Inflammatory macrophage (primary cell): ENCODE measurements at places on chromosomes 12 and 14.

DNA sequence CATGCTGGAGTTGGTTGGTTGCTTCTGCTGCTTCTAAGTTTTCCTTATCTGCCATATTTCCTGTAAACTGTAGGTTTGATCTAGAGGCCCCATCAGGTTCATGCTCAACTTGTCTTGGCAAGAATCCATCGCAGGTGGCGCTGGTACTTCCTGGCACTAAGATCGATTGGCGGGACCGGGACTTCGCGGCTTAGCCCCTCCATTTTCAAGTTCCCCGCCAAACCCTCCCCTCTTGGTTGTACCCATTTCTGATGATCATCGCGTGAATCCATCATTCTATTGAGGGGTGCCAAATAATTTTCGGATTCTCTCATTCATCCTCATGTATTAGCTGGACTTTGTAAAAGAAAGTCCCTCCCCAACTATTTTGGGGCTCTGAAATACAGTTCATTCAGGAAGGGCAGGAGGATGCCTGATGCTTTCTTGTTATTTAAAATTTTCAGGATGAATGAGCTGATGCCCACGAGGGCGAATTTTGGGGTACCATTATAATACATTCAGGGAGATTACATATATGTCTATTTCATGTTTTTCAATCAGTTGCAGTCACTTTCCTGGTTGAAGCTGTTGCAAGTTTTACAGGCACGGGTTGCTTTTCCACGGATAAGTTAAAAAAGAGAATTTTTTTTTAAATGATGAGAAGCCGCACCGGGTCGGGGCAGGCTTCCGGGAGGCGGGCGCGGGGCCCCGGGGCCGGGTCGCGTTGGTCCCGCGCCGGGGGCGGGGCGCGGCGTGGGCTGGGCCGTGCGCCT is 395 bp upstream of the BRI3BP start:
- DNase-seq: peak; percentile 69

DNA sequence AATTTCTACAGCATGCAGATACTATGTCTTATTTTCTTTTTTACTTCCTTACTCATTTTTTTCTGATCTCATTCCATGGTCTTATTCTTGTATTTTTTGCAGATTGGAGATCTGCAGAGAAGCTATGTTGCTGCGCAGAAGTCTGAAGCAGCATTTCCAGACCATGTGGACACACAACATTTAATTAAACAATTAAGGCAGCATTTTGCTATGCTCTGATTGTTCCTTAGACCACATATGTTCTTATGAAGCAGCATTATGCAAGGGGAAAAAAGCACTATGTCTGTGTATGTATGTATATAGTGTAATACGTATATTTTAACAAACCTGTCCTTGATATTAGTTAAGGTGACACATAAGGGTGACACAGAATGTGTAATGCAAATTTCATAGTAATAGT is 52.7 kb downstream of the TTC8 start:
- DNase-seq: no peak

DNA sequence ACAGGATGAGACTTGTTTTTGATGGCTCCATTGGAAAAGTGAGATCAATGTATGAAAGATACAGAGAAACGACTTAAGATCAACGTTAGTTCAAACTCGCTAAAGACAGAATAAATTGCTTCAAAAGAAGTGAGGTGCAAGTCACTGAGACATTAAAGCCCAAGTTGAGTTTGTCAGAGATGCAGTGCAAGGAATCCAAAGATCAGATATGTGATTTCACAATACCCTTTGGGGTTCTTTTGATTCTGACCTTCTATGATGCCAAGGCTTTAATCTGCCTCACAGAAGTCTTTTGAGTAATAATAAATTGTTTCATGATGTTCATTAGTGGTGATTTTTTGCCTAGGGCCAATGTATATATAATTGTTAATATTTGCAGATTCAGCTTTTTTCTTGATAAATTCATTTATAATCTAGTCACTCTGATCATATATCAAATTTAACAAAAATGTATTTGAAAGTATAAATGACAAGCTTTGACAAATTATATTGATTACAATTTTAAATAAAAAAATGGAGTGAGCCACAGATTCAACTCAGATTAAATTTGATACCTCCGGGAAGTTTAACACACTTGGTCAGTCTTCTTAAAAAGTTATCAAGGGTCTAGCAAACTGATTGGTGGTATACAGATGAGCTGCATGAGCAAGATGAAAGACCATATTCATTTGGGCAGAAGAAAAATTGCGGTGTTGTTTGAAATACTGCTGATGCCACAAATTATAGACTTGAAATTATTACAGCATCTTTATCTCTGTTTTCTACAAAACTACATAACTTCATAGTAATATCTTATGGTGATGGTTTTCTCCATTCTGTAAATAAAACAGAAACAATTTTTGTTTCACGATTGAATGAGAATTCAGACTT is 144.8 kb upstream of the FAR2 start:
- no peak for DNase-seq

DNA sequence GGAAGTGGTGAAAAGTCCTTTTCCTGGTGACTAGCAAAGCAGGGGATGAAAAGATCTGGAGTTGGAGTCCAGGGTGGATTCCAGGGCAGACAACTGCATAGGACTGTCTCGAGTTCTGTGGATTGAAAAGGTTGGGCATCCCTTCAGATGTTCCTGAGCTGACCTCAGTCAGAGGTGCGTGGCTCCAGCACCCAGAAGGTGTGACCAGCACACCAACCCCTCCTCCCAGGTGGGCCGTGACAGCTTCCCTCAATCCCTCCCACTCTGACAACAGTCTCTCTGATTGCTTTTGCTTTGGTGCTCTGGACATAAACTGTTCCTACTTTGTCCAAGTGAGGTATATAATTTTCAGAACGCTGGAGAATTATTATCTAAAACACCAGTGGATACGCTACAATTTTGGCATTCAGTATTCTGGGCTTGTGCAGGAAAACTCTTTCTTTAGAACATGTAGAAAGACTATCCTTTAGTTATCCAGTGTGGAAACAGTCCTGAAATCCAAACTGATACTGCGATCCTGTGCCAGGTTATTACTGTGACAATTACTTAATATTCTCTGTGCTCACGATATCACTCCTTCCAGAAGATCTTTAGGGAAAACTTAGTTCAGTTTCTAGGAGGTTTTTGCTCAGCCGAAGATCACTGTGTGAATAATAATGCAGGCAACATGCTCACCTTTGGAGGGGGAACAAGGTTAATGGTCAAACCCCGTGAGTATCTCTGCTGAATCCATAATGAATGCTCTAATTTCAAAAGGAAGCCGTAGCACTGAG is 87.9 kb downstream of the DAD1 start:
- DNase-seq: no peak

GRCh38 chr12:2373307-2373706 is 320.5 kb downstream of the CACNA1C start:
- no peak for DNase-seq

GRCh38 chr12:112447106-112447505 is 28.4 kb downstream of the PTPN11 start:
- no peak for DNase-seq

DNA sequence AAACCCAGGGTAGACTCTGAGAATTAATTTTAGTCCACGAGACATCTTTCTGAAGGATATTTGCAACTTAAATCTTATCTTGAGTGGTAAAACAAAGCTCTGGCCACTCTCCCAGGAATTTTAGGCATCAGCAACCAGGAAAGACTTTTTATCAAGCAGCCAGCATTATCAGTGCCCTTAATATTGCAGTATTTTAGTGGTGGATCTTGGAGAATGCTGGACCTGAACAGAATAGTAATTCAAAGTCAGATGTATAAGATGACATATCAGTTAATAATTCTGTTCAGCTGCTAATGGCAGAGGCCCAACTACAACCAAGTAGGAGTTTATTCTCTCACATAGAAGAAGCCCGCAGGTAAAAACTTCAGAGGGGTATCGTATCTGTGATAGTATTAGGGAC is 59.0 kb upstream of the CRY1 start:
- DNase-seq: no peak

DNA sequence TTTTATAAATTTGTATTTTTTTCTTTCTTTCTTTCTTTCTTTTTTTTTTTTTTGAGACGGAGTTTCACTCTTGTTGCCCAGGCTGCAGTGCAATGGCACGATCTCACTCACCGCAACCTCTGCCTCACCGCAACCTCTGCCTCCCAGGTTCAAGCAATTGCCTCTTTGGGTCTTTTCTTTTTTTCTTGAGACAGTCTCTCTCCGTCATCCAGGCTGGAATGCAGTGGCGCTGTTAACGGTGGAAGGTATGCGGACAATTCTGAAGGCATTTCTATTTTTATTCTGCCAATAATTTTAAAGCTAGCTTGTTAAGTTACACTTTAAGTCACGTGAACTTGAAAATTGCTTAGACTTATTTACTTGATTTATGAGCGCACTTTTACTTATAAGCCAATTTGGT is 8.8 kb upstream of the PHC1 start:
- no peak for DNase-seq

DNA sequence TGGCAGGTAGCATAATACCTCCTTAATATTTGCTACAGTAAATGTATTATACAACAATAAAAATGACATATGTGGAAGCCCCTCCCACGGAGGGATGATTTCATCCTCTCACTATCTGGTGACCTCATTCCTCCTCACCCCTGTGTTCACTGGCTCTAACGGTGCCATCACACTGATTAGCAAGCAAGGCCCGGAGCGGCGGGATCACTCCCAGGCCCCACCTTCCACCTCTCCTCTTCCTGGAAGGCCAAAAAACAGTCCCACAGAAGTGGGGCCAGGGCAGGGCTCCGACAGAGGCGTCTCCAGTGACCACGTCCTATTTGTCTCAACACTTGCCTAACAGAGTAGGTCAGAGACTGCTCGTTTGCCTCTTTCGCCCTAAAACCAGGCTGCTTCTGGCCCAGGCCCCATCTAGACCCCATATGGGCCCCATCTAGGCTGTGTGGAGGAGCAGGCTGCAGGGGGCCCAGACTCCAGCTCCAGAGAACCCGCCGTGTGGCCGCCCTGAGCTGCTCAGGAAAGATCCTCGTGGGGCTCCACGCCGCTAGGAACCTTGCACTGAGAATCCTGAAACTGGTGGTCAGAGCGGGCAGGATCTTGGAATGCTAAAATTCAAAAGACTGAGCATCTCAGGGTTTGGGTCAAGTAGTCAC is 3.7 kb downstream of the SELPLG start:
- DNase-seq: peak; percentile 89

DNA sequence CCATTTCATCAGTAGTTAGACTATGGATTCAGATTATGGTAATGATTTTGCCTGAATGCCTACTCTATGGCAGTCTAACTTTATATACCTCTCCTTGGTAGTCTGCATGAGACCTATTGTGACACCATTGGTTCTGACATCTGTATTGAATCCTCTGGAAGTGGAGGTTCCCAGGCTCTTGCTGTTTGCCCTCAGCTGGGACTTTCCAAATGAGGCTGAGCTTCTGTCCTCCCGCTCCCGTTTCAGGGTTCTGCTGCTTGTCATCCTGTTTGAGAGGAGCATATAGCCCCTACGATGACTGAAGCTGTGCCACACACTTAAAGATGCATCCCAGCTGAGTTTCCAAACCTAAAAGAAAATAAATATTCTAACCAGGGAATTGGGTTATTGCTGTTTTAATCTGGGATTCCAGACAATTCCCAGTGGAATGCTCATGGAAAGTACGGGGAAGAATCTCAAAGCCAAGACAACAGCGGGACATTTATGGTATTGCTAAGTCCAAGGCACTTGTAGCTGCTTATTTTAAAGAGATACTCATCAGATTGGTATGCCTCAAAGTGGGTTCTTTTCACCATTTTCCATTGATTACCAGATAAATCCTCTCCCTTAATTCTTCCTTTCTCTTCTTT is 105.9 kb downstream of the ETV6 start:
- no peak for DNase-seq

DNA sequence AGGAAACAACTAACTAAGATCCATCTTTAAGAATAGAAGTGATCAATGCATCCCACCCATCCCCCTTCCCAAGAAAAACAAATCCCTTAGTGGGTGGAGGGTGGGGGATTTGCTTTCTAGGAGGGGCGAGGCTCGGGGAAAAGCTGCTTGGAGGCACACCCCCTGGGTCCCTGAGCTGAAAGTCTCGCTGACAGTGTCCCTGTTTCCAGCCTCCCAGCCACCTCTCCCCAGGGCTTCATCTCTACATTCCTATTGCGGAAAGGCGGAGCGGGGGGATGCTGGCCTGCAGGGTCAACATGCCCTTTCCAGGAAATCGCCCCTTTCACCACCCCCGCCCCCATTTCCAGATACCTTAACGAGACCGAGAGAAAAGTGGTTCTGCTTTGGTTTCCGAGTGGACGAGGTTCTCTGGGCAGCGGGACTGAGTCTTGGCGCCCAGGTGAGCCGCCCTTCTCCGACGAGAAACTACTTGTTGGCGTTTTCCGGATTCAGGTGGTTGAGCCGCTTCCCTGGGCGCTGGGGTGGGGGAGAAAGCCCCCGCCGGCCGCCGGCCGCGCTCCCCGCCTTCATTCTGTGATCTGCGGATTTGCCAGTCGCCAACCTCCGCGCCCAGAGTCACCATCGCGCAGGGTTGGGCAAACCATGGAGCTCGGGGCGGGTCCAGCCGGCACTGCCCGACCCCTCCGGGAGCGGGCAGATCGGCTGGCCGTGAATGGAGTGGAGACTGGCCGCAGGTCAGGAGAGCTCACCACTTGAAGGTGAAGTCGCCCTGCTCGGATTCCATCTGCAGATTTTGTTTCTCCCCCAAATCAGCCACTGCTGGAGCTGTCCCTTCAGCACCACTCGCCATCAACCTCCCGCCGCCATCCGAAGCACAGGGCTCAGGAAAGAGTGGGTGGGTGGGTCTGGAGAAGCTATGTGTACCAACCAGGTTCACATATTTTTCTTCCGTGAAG is 505 bp downstream of the KCNC2 start:
- DNase-seq: peak; percentile 11

- DNase-seq: no peak
Observed at GRCh38 chr12:52645120-52645761, 6.8 kb downstream of the KRT2 start.

- DNase-seq: no peak
Observed at GRCh38 chr12:118164798-118165486, 29.0 kb downstream of the PEBP1 start.

DNA sequence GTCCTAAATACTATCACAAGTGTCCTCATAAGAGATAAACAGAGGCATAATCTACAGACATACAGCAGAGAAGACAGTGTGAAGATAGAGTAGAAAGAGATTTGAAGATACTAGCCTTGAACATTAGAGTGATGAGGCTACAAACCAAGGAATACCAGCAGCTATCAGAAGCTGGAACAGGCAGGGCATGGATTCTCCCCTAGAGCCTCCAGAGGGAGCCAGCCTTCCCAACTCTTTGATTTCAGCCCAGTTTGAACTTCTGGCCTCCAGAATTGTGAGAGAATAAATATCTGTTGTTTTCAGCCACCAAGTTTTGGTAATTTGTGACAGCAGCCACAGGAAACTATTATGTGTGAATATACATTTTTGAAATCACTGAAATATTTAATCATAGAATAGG is 47.2 kb downstream of the CCDC91 start:
- no peak for DNase-seq

DNA sequence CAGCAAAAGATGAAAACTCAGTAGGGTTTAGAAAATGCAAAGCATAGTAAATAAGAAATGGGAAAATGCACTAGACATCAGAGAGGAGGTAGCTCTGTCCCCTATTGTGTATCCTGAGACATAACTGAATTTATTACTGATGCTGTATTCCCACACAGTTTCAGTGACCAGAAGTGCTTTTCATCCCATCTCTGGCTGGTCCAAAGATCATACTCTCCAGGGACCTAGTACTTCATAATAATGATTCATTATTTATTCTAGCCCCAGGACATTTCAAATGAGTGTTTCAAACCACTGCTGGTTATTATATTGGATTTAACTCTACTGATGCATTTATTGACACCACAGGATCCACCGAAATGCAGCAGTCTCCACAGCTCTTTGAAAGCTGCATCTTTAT is 163.3 kb downstream of the PAWR start:
- no peak for DNase-seq
